ENCODE measurements at places on chromosomes 2 and 18.
A peak's percentile ranks its signal among the peaks of the same experiment; 100 is the strongest.

GRCh38 chr2:176082525-176082823 lies 1.3 kb downstream of the EVX2 start:
- DNase-seq, result no peak

DNA sequence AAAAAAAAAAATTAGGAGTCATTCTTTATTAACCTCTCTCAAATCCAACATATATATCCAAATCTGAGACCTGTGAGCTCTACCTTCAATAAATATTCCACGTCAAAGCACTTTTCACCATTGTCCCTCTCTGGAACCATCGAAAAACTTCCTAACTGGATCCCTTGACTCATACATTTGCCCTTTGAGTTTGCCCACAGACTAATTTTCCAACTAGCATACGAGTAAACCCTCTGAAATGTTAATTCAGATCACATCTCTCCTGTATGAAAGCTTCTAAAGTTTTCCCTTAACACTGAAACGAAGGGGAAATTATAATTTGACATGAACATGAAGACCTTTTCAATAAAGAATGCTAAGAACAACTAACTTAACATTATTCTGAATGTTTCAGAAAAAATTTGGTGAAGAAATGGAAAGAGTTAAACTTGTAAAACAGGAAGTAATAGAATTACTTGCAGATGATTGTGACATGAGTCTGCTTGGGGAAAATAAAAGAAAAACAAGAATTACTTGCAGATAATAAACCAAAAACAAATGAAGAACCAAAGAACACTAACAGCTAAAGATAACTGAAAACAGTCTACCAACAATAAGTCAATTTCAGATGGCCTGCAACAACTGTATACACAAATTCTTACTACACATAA lies 110.6 kb downstream of the C2orf74 start:
- DNase-seq, result peak; percentile 14

DNA sequence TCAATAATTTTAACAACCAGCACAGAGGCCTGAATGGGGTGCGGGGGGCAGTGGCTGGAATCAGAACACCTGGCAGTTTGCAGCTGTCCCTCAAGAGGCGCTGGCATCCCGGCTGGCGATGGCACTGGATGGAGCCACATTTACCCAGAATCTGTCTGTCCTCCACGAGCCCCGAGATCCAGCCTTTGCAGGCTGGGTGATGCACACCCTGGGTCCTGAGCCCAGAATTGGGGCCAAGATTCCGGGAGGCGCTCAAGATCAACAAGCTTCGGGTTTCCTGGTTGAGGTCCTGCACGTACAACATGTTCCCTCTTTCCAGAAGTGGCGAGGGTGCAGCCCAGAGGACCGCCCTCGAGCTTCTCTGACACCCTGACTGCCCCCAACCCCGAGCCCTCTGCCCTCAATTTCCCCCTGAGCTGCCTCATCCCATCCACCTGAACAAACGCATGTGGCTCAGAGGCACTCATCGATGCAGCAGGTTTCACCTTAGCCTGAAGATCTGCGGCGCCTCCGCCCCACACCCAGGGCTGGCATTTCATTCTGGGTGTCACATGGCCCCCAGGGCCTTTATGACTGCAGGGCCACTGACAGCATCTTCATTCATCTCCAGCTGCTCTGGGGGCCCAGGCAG lies 97.5 kb downstream of the TFCP2L1 start:
- DNase-seq, result no peak

DNA sequence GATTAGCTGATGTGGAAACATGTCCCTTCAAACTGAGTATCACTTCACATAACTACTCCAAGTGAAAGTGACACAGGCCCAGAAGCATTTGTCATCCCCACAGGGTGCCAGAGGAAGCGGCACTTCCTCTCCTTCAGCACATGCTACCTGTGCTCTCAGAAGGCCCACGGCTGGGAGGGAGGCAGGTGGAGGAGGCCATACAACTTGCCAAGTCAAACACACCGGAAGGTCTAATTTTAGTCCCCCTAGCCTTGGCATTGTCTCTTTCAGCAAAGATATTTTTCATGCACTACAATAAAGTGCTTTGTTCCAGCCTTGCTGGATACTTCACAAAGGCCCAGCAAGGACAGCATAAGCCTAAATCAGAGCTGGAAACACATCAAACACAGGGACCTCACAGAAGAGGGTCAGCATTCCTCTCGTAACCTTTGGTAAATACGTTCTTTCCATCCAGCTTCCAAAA lies 38.0 kb downstream of the VSNL1 start:
- no peak for DNase-seq

- no peak for DNase-seq
Measured at GRCh38 chr18:62105376-62105775, 81.5 kb downstream of the PIGN start.

GRCh38 chr2:179543361-179543901 lies 278.8 kb upstream of the SESTD1 start:
- no peak for DNase-seq

GRCh38 chr2:88622307-88622706 lies 5.0 kb downstream of the EIF2AK3 start:
- DNase-seq, result no peak

GRCh38 chr2:159111346-159111927 lies 143.0 kb downstream of the TANC1 start:
- no peak for DNase-seq

DNA sequence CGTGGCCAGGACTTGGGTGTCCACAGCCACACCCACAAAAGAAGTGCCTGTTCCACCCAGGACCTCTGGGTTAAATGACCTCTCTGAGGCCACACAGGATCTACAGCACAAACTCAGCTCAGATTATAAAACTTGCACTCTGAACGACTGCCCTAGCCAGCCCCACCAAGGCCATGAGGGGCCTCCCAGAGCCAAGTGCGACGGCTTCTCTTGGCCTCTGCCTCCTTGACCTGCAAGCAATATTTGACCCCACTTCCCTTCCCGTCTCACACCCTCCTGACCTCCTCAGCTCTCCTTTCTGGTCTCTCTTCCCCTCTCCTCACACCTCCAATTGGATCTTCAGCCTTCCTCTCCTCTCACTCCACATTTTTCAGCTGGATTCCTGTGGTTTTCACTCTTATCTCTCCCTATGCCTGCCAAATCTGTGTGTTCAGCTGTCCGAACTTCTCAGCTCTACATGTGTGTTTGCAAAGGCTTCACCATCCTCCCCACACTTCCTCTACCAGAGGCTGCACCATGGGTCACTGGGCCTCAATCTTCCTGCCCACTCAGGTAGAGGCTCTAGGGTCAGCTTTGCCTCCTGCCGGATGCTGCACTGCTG lies 25.3 kb upstream of the STEAP3 start:
- DNase-seq, result no peak

DNA sequence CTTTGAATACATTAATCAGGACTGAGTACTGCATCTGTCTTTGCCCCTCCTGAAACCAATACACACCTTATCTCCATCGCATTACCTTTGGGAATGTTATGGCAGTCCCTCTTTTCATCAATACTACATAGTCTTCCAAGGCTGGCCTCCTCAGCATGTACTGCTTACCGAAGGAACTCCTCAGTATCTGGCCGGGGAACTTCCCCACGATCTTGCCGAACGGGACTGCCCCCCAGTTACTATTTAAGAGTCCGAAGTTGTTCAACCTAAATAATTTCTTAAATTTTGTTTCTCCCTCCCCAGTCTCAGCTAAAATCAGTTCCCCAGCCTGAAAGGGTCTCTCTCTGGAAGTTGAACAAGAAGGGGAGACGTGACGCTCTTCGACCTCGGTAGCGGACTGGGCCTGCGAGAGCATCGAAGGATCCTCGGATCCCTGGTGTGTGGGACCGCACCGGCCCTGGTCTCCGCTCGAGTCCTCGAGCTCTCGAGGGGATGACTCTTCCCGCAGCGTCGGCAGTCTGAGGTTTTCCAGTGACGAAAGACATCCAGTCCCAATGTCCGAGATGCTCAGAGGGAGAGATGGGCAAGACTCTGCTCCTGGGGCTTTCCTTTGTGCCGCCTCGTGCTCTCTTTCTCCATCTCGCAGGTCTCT lies 489 bp downstream of the TRMT61B start:
- DNase-seq, result peak; percentile 27

GRCh38 chr2:233419602-233420391 lies 65.5 kb downstream of the DGKD start:
- DNase-seq, result no peak

DNA sequence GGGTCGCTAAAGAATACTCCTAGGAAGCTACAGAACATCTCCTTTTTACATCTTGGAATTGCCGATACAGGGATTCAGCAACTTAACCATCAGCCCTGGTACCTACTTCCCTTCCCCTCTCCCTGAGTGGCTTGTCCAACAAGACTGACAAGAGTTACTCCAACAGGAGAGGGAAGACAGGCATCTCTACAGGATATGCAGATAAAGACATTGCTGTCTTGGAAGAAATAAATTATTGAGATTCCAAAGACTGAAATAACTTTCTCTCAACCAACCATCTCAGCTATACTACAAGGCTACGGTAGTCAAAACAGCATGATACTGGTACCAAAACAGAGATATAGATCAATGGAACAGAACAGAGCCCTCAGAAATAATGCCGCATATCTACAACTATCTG lies 87.2 kb downstream of the TRABD2A start:
- no peak for DNase-seq

DNA sequence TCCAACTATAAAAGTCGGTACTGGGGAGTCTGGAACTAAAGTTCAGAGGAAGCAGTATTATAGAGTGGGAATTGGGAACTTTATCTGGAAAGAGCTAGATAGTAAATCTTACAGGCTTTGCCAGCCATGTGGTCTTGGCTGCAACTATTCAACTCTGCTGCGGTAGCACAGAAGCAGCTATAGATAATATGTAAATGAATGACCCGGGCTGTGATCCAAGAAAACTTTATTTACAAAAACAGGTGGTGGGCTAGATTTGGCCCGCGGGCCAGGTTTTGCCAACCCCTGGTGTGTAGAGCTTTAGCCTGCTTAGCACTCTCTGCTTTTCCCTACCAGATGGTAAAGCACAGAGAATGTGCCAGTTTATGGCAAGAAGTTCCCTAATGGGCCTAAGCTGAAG lies 70.8 kb downstream of the TNP1 start:
- no peak for DNase-seq

GRCh38 chr18:63784787-63785452 lies 9.7 kb downstream of the SERPINB7 start:
- DNase-seq, result no peak

All from inflammatory macrophage (primary cell).